ENCODE measurements at places on chromosomes 6 and 20. TPM values are rescaled to one million over a fixed set of nuclear protein-coding genes. Genes with fewer than 3 reads are reported as not detected.

The ZBTB12 gene
- total RNA-seq: 2.5 TPM

- H3K4me3 ChIP-seq: no peak overlapping the region
- H3K4me1 ChIP-seq: no peaks in the 10 kb centered on the region
- no peaks in the 10 kb centered on the region for H3K36me3 ChIP-seq
- no peak for DNase-seq
- H3K27ac ChIP-seq: no peak overlapping the region
Observed at GRCh38 chr6:155690820-155691219, 235.2 kb upstream of the NOX3 start.

GRCh38 chr20:51600950-51601349, 58.4 kb upstream of the NFATC2 start:
- peaks cover 29% of the 10 kb centered on the region for H3K36me3 ChIP-seq
- no peaks in the 10 kb centered on the region for H3K4me1 ChIP-seq
- DNase-seq: no peak
- no peak overlapping the region for H3K4me3 ChIP-seq
- H3K27me3 ChIP-seq: no peaks in the 10 kb centered on the region

GRCh38 chr20:54473340-54473739, 2.1 kb upstream of the DOK5 start:
- peaks cover 10% of the 10 kb centered on the region for H3K27me3 ChIP-seq
- H3K36me3 ChIP-seq: no peaks in the 10 kb centered on the region
- no peak for DNase-seq
- no peak overlapping the region for H3K27ac ChIP-seq

The ADGB gene
- total RNA-seq: not detected

- no peaks in the 10 kb centered on the region for H3K4me1 ChIP-seq
- no peak for DNase-seq
- H3K27ac ChIP-seq: no peak overlapping the region
- no peaks in the 10 kb centered on the region for H3K27me3 ChIP-seq
- H3K36me3 ChIP-seq: no peaks in the 10 kb centered on the region
Observed at GRCh38 chr20:6959900-6960312, 192.4 kb downstream of the BMP2 start.

The SLC22A23 gene
- total RNA-seq: 0.56 TPM

The ATP6V1G2 gene
- 3.1 TPM for total RNA-seq

DNA sequence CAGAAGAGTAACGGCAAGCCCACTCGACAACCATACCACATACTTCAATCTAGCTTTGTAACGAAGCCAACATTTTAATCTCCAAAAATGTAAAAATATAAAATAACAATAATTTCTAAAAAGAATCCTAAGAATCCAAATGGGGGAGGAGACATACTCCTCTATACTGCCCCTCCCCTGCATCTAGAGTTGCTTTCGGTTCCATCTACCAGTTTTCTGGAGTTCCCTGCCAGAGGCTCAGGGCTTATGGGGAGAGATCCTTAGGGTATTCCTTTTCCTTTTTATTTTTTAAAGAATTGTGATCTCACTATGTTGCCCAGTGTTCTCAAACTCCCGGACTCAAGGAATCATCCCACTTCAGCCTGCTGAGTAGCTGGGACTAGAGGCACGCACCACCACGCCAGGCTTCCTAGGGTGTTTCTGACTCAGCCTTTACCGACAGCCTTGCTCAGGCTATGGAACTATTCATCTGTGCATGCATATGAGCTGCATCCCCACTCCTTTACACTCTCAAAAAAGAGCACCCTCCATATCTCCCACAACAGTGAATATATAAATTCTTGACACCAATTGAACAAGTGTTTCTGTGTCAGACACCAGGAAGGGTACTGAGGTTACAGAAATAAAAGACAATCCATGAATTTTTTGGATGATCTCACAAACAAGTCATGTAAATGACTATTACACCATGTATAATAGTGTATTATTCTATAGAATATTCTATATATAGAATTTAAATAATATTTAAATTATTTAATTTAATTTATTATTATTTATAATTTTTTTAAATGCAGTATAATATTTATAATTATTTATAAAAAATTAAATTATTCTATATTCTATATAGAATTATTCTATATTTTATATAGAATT, 40.7 kb upstream of the UBR2 start:
- no peak overlapping the region for H3K4me3 ChIP-seq
- peaks cover 4% of the 10 kb centered on the region for H3K4me1 ChIP-seq
- DNase-seq: peak; percentile 37

The HLA-DPA1 gene
- not detected for total RNA-seq

DNA sequence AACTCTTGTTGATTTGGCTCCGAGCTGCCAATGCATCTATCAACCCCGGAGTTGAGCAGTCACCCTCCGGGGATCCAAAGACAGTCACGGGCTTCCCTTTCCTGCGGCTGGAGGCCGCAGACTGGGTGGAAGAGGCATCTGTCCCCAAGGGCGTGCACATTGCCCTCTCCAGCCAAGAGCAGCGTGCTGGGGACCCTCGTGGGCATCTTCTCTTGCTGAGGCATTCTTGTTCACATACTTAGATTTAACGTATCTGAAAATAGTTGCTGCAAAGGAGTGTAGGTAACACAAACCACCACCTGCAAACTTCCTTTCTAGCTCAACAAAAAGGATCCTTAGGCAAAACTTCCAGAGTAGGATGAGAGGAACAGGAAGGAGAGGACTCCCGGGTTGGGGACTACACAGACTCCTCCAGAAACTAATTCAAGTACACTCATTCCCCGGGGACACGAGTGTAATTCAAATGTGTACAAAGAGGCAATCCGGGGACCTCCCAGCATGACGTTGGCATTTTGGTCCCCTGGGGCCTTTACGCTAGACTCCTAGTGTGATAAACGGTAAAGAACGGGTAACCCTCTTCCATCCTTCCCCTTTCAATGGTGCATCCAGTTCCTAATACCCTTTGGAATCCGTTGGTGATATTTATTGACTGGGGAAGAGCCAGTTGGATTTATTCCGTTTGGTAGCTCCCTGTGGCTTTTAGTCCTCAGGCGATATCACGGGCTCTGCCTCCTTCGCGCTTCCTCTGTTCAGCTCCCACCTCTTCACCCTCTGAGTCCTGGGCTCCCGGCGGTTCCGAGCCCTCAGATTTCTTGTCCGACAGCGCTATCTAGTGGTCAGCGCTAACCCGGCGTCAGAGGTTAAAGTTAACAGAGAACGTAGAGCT, 2.7 kb upstream of the COL12A1 start:
- DNase-seq: peak; percentile 77
- no peak overlapping the region for H3K4me3 ChIP-seq
- peaks cover 15% of the 10 kb centered on the region for H3K4me1 ChIP-seq
- H3K27ac ChIP-seq: peak overlapping the region; percentile 50
- H3K27me3 ChIP-seq: no peaks in the 10 kb centered on the region

- H3K27me3 ChIP-seq: no peaks in the 10 kb centered on the region
- no peak overlapping the region for H3K27ac ChIP-seq
- H3K4me3 ChIP-seq: no peak overlapping the region
- DNase-seq: no peak
Observed at GRCh38 chr6:18115356-18115755, 7.1 kb downstream of the NHLRC1 start.

GRCh38 chr20:549722-550496, 6.3 kb upstream of the CSNK2A1 start:
- DNase-seq: no peak
- H3K36me3 ChIP-seq: no peaks in the 10 kb centered on the region
- H3K27me3 ChIP-seq: peaks cover 22% of the 10 kb centered on the region

- peaks cover 7% of the 10 kb centered on the region for H3K4me1 ChIP-seq
- peak; percentile 54 for DNase-seq
- H3K36me3 ChIP-seq: no peaks in the 10 kb centered on the region
Observed at GRCh38 chr6:35154262-35154661, 13.1 kb upstream of the TCP11 start.

GRCh38 chr6:108737594-108738546, 110.4 kb upstream of the ARMC2 start:
- H3K4me3 ChIP-seq: no peak overlapping the region
- H3K4me1 ChIP-seq: peaks cover 9% of the 10 kb centered on the region
- DNase-seq: peak; percentile 99
- peak overlapping the region; percentile 77 for H3K27ac ChIP-seq
- no peaks in the 10 kb centered on the region for H3K27me3 ChIP-seq
- no peaks in the 10 kb centered on the region for H3K36me3 ChIP-seq

- no peaks in the 10 kb centered on the region for H3K4me1 ChIP-seq
- no peak overlapping the region for H3K4me3 ChIP-seq
- no peaks in the 10 kb centered on the region for H3K27me3 ChIP-seq
- DNase-seq: no peak
Observed at GRCh38 chr6:29490552-29490951, 2.8 kb upstream of the MAS1L start.

- no peak overlapping the region for H3K4me3 ChIP-seq
- no peaks in the 10 kb centered on the region for H3K27me3 ChIP-seq
- no peak for DNase-seq
- H3K27ac ChIP-seq: peak overlapping the region; percentile 58
- peaks cover 13% of the 10 kb centered on the region for H3K4me1 ChIP-seq
Observed at GRCh38 chr20:62739581-62740285, 31.1 kb downstream of the NTSR1 start.

- no peak overlapping the region for H3K27ac ChIP-seq
- H3K27me3 ChIP-seq: peaks cover 25% of the 10 kb centered on the region
- no peaks in the 10 kb centered on the region for H3K36me3 ChIP-seq
- no peak for DNase-seq
- no peak overlapping the region for H3K4me3 ChIP-seq
Observed at GRCh38 chr20:63149531-63150192, 66.3 kb downstream of the YTHDF1 start.

The SLC52A3 gene
- total RNA-seq: not detected

- no peak overlapping the region for H3K27ac ChIP-seq
- no peaks in the 10 kb centered on the region for H3K4me1 ChIP-seq
- no peak for DNase-seq
- no peak overlapping the region for H3K4me3 ChIP-seq
Observed at GRCh38 chr6:167761794-167762258, 64.9 kb upstream of the AFDN start.

- peak overlapping the region; percentile 7 for H3K4me3 ChIP-seq
- no peaks in the 10 kb centered on the region for H3K27me3 ChIP-seq
- peak; percentile 88 for DNase-seq
- H3K4me1 ChIP-seq: peaks cover 17% of the 10 kb centered on the region
Observed at GRCh38 chr6:683742-684440, 9.0 kb downstream of the EXOC2 start.

DNA sequence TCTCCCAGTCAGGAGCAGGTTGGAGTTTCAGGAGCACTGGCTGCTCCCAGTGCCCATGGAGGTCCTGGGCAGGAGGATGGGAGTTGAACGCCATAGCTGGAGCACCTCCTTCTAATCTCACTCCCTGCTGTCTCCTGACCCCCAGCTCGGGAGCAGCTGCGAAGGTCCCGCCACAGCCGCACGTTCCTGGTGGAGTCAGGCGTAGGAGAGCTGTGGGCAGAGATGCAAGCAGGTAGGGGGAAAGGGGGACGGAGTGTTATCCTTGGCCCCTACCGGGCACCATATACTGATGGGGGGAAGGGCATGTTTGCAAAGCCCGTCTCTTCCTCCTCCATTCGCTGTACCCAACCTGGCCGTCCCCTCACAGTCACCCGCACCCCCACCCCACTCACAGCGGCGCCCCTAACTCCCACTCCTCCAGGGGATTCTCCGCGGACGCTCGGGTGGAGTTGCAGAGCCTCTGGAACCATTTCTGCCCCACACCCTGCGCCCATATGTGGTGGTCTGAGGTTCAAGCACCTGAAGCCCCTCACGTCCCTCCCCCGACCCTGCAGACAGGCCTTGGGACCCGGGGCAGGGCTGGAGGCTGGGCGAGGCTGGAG, 16.7 kb downstream of the HSPA12B start:
- H3K27me3 ChIP-seq: peaks cover 9% of the 10 kb centered on the region
- peaks cover 2% of the 10 kb centered on the region for H3K36me3 ChIP-seq
- no peak for DNase-seq
- H3K27ac ChIP-seq: no peak overlapping the region
- no peak overlapping the region for H3K4me3 ChIP-seq

DNA sequence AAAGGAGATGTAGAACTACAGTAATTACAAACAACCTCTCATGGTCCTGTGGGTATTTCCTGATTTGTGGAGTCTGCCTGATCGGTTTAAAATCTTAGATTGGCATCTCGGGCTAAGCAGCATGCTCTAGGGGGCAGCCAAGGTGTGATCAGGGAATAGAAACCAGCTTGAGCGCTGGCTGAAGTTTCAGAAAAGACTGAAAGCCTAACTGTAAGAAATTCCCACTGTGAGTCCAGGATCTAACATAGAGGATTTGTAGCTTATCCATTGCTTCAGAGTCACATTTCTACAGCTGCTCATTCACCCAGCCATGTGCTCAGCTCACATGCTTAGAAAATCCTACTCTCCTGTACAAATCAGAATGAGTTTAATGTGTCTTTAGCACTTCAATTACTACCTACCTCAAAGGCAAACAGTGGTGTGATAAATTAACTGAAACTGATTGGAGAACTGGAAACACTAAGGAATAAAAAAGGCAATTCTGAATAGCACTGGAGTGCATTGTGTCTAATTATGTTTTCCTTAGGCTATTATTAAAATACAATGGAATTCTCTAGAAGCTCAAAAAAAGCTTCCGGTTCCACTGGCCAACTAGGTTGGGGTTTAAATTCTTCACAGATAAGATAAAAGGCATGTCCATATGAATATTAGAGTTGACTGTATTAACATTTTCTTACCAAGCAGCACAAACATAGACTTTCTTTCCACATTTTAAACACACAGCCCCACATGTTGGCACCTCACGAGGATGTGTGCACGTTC, 73.8 kb upstream of the MPC1 start:
- no peaks in the 10 kb centered on the region for H3K4me1 ChIP-seq
- no peaks in the 10 kb centered on the region for H3K27me3 ChIP-seq
- H3K4me3 ChIP-seq: no peak overlapping the region
- H3K27ac ChIP-seq: no peak overlapping the region
- H3K36me3 ChIP-seq: peaks cover 29% of the 10 kb centered on the region

DNA sequence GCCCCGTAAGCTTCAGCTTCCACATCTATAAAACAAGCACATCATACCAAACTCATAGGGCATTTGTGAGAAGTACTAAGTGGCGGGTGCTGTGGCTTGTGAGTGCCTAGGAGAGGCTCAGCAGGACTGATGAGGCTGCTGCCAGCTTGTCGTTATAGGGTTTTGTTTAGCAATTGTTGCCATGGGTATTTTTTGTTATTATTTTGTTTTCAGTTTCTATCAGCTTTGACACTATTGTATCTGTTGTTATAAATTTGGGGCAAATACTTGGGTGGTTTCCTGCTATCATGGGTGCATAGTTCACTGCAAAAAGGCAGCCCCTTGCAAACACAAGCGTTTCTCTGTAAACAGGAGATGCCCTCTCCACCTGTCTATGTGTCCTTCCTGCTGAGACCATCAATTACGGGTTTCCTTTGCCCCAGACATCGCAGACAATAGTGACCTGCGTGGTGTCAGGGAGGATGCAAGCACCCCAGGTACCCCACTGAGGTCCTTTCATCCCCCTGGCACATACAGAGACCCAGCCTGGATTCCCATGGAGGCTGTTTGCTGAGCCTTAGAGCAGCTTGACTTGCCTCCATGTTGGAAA, 3.1 kb upstream of the CCDC167 start:
- H3K4me1 ChIP-seq: no peaks in the 10 kb centered on the region
- no peak overlapping the region for H3K4me3 ChIP-seq
- H3K27ac ChIP-seq: no peak overlapping the region
- H3K36me3 ChIP-seq: no peaks in the 10 kb centered on the region
- peaks cover 34% of the 10 kb centered on the region for H3K27me3 ChIP-seq

All from IMR-90 (cell line).